KBM-7 (cell line): ENCODE measurements at places on chromosomes 12 and 14.

DNA sequence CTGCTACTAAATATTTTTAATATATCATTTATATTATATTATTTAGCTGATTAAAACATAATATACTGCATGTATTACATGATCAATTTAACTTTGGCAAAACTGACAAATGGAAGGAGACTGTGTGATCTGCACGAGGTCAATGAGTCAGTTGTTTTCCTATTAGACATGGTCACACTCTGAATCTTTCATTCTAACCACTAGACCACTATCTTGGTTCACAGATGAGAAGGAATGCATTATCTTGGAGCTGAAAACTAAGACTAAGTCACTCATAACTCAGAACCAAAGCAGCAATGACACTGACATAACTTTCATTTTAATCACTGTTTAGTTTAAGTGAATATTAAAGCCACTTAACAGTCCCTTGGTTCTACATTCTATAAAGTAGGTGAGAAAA is 37.4 kb downstream of the GNPTAB start:
- DNase-seq, result no peak

- DNase-seq, result peak; percentile 59
These were observed 789.6 kb downstream of the NRXN3 start for GRCh38 chr14:78959674-78960264.

- DNase-seq, result no peak
These were observed 17.2 kb downstream of the DPF3 start for GRCh38 chr14:72876710-72877063.

GRCh38 chr14:83044001-83044400 is 1510.3 kb upstream of the SEL1L start:
- no peak for DNase-seq

GRCh38 chr14:105496831-105497591 is 6.0 kb downstream of the TEDC1 start:
- no peak for DNase-seq

GRCh38 chr12:127886827-127887226 is 380.1 kb upstream of the TMEM132C start:
- DNase-seq, result no peak

GRCh38 chr12:31471823-31472222 is 119.1 kb downstream of the DENND5B start:
- no peak for DNase-seq

GRCh38 chr14:33386781-33387180 is 448.1 kb downstream of the NPAS3 start:
- DNase-seq, result no peak

DNA sequence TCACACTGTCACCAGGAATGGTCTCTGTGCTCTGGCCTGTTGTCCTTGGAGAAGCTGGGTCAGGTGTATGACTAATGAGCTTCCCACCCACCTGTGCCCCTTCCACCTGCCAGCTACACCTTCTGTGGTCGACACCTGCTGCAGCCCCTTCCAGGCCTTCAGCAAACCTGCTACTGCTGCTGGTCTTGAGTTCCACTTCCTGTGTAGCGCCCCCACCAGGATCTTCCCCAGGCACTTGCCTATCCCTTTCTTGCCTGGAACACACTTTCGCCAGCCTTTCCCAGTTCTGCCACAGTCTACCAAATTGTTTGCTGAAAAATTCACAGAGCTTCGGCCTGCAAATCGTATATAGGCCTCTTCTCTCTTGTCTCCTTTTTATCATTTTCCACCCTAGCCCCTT is 75.3 kb downstream of the CRACR2A start:
- no peak for DNase-seq

- DNase-seq, result peak; percentile 1
These were observed 96.5 kb downstream of the KCNA5 start for GRCh38 chr12:5140190-5140589.

DNA sequence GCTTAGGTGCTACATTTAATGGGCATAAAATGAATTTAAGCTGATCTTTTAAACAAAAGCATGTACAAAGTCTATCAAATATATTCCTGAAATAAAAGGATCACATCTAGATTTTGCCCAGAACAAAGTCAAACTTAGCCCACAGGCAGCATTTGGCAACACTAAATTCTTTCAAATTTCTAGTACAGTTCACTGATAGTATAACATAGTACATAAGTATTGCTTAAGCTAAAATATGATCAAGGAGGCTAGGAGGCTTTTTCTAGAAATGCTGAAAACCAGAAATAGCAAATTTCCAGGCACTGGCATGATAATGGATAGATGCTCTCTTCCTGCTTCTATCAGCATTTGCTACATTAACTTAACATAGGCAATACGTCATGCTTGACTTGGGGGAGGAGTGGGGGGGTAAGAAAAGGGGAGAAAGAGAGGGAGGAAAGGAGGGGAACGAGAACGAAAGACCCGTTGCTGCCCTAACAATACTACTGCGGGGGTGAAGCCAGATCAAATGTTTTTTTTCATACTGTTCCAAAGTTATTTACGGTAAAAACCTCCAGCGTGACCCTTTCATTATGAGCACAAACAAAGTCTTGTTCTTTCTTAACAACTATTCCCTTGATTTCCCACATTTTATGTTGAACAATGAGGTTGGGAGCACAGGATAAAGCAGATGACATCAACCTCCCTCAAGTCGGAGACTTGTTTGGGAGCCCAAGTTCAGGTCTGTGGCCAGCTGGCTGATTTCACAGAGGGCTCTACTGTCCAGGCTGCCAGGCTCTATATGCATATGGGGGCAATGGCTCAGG is 10.6 kb downstream of the TMED10 start:
- no peak for DNase-seq

DNA sequence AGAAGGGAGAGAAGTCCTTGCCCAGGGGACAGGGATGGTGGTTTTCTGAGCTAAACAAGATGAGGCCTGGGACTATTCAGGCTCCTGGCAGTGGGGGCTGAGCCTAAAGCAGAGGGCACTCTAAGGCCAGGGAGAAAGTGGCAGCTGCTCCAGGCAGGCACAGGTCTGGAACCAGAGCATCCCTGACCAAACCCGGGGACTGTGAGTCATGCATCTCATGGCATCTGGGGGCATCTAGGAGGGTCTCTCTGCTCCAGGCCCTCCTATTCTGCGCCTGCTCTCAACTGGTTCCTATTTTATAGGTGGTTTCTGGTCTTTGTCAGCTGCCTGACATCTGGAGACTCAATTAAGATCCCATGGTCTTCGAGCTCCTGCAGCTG is 11.6 kb downstream of the KRT7 start:
- DNase-seq, result no peak

DNA sequence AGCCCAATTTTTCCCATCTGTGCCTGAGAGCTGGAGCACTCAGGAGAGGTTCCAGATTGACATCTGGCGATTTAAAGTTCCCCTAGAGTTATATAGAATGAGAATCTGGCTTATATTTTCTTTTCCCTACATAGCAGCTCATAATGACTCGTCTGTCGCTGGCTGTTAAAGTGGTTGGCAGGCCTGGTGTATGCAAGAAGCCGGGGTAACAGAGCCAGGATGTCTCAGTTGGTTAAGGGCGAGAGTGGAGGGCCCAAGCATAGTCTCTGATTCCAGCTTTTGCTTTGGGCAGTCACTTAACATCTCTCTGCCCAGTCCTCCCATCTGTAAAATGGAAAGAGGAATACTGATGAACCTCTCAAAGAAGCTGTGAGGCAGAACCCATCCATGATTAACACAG is 751.6 kb downstream of the NOVA1 start:
- DNase-seq, result no peak

GRCh38 chr14:31419967-31420318 is 407 bp downstream of the HEATR5A start:
- DNase-seq, result no peak

DNA sequence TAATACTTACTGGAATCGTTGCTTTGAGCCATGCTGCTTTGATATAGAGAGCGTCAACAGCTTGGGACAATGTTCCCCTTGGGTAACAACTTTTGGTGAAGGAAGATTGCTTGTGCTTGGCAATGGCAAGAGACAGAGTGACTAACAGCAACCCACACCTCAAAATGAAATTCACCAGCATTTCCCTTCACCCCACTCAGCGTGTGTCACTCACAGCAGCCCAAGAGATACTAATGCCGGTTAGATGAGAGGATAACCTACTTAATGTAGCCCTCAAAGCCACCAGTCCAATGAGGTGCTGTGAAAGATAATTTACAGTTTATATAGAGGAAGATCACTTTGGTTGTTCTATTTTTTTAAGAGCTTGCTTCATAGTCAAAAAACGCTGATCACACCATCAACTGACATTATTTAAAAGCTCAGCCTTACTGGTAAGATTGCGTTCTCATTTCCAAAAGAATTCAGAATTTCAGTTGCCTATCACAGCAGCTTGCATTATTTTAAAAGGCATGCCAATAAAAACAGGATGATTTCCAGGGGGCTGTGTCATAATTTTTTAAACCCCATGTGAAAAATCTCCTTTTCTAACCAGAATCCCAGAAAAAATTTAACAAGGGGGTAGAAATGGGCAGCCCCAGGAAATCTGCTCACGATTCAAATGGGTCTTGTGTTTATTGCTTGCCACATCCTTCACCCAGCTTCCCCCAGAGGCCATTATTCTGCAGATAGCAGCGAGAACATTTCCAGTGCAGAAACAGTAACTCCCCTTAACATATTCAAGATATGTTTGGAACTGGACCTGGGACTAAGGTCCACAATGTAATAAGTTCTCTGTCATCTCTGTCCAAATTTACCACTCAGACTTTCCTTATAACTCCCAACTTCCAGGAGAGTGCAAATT is at the start of gene IL26:
Gene IL26 (minus strand): TSS at position 235 of the 901 bp plus-strand sequence. CDS start 54 bp downstream, at position 181.
- no peak for DNase-seq

DNA sequence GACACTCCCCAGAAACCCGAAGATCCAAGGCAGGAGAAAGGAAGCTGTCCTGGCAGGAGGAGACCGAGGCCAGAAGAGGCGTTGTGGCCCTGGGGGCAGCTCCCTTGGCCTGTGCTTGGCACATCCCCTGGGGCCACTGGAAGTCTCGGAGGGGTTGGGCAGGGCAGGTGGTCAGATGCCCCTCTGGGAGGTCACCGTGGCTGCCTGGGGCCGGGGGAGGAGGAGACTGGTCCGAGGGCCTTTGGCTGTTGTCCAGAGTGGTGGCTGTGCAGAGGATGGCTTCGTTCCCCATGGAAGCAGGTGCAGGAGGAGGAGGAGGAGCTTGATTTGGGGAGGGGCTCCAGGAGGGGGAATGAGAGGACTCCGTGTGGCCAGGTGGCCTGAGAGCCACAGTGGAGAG is 3.3 kb upstream of the NUDT14 start:
- no peak for DNase-seq

DNA sequence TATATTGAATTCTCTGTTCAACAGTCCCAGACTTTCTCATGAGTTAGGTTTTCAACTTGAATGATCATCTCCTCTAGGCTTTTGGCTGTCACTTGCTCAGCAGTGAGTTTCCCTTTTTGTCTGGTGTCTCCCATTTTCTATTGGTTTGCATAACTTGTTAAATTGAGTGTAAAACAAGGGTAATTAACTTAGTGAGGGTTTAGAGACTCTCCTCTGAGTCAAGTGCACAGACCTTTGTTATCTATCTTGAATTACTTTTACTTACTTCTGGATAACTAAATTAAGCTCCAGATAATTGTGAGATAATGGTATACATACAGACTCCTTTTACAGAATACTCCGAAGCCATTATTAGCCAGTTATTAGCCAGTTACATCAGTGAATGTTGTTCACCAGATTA is 22.0 kb downstream of the MLXIP start:
- no peak for DNase-seq

DNA sequence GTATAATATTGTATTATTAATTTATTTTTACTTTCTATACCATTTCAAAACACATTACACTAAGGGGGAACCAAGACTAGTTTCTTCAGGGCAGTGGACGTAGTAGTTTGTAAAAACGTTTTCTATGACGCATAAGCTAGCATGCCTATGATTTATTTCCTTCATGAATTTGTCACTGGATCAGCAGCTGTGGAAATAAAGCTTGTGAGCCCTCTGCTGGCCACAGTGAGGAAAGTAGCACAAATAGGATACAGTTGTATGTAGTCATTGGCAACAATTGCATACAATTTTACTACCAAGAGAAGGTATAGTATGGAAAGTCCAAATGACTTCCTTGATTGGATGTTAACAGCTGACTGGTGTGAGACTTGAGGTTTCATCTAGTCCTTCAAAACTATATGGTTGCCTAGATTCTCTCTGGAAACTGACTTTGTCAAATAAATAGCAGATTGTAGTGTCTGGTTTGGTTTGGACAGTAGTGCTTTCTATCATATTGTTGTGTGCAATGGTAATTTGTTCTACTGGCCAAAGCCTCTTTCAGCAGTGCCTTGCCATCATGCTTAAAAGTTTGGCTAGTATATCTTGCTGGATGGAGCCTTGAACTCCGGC is 24.3 kb upstream of the PLEKHD1 start:
- peak; percentile 68 for DNase-seq

GRCh38 chr12:82437744-82438143 is 79.4 kb downstream of the METTL25 start:
- no peak for DNase-seq

- no peak for DNase-seq
These were observed 567.8 kb upstream of the TBX3 start for GRCh38 chr12:115251727-115252126.

DNA sequence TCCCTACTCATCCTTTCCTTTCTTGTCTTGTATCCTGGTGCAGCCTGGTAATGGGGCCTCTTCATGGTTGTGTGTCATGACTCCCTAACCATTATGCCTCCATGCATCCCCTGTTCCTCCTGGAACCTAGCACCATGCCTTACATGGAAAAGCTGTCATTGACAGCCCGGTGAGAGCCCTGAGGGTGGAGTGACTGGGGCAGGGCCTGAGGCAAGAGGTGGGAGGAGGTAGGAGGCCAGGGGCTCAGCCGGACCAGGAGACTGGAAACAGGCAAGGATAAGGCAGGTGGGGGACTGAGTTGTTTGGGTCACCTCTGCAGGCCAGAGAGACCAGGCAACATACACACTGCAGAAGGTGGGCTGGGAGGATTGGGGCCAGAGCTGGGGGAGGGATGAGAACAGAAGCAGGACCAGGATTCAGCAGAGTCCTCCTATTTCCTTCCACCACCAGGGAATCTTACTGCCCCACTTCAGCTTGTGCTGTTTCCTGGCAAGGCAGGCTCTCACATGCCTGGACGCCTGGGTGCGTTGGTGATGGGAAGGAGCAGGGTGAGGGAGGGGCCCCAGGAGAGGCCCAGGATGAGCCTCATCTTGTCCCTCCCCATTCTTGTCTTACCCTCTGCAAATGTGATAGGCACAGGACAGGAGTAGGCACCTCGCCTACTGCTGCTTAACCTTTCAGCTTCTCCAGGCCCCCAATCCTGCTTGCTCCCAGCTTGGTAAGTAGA is at the start of gene LTB4R2:
Gene LTB4R2 (plus strand): TSS at position 603 of the 727 bp plus-strand sequence. CDS start 525 bp downstream, outside the sequence.
- no peak for DNase-seq

DNA sequence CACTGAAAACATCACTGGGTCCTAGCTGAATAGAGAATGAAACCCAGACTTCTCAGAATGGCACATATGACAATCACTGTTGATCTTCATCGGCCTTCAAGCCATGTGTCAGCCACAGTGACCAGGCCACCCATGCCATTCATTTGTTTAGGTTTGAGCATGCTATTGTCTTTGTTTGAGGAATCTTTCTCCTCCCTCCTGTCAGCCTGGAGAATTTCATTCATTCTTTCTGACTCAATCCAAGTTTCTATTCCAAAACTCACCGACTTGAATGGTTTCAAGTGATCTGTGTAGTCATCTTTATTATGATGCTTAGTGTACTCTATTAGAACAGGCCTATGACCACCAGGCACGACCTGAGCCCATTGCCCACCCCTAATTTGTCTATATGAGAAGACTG is 106.3 kb downstream of the ETNK1 start:
- no peak for DNase-seq

- DNase-seq, result no peak
These were observed 74.8 kb upstream of the PCED1B start for GRCh38 chr12:47004634-47005033.
